ENCODE measurements at places on chromosomes 5 and 9. TPM values are rescaled to one million over a fixed set of nuclear protein-coding genes. Genes with fewer than 3 reads are reported as not detected.

The HMMR gene
- 14.5 TPM for polyA plus RNA-seq

The NUTM2F gene
- polyA plus RNA-seq: 2.1 TPM

The NIM1K gene
- polyA plus RNA-seq: 1.1 TPM

The PLCXD3 gene
- 0.78 TPM for polyA plus RNA-seq

The PRSS3 gene
- polyA plus RNA-seq: 6.5 TPM

The GABRA6 gene
- 0.49 TPM for polyA plus RNA-seq

The ENG gene
- polyA plus RNA-seq: 144 TPM

Measured in testis (tissue), 5 donors.